ENCODE measurements at places on chromosomes 11 and 22. TPM values are rescaled to one million over a fixed set of nuclear protein-coding genes. Genes with fewer than 3 reads are reported as not detected.

Gene TTC38
- 14.9 TPM for total RNA-seq

Gene H19
- not detected for total RNA-seq

Gene HEPHL1
- total RNA-seq = not detected

Gene CACNA1I
- 0.17 TPM for total RNA-seq

Gene OR51B4
- total RNA-seq = not detected

Gene FADS3
- 225 TPM for total RNA-seq

Gene MPZL3
- 4.2 TPM for total RNA-seq

Gene LRRC75B
- total RNA-seq = 1.3 TPM

Gene THY1
- total RNA-seq = not detected

Gene KRTAP5-10
- total RNA-seq = 0.27 TPM

Gene ATF4
- 236 TPM for total RNA-seq

Gene SLC17A6
- not detected for total RNA-seq

Gene ABCC8
- 1.1 TPM for total RNA-seq

Gene TBX10
- not detected for total RNA-seq

Gene OR2AG2
- not detected for total RNA-seq

Gene NXPE2
- not detected for total RNA-seq

Gene USH1C
- not detected for total RNA-seq

Gene TMEM9B
- 30.4 TPM for total RNA-seq

Gene RAG1
- total RNA-seq = 0.37 TPM

Gene LRRC74B
- total RNA-seq = 0.17 TPM

Gene CABP7
- total RNA-seq = not detected

Gene NEFH
- total RNA-seq = 0.19 TPM

Gene LINC01488
- not detected for total RNA-seq

Gene PIH1D2
- 0.22 TPM for total RNA-seq

Gene PLAAT4
- total RNA-seq = 12.6 TPM

Gene C1QTNF5
- total RNA-seq = not detected

Gene ACCS
- total RNA-seq = 56.2 TPM

Gene MMP8
- not detected for total RNA-seq

Gene CNTF
- total RNA-seq = 5.9 TPM

Gene PGAP2
- 20.5 TPM for total RNA-seq

Gene SLN
- total RNA-seq = not detected

Gene EMSY
- 54.0 TPM for total RNA-seq

Gene OR2D2
- not detected for total RNA-seq

Gene TRIM5
- total RNA-seq = 39.5 TPM

Gene FIBIN
- not detected for total RNA-seq

Gene TBX1
- not detected for total RNA-seq

Gene SCGB1D2
- total RNA-seq = not detected

Gene LDLRAD3
- not detected for total RNA-seq

Gene CLP1
- 15.5 TPM for total RNA-seq

Gene AGBL2
- 13.6 TPM for total RNA-seq

Gene MMP11
- total RNA-seq = 11.6 TPM

Gene TTC28
- 5.2 TPM for total RNA-seq

Gene SCT
- not detected for total RNA-seq

Gene FAM118A
- total RNA-seq = 66.5 TPM

Gene OR52I1
- not detected for total RNA-seq

Gene ZBTB16
- 20.6 TPM for total RNA-seq

Gene KCNK4
- total RNA-seq = 0.39 TPM

Gene CASP12
- not detected for total RNA-seq

Gene OTOG
- not detected for total RNA-seq

Gene SMTNL1
- total RNA-seq = not detected

Gene PDGFD
- total RNA-seq = 1.0 TPM

Gene OSBPL5
- total RNA-seq = 0.15 TPM

Gene HSPB2
- total RNA-seq = not detected

Gene INPP5J
- 0.52 TPM for total RNA-seq
